ENCODE measurements at places on chromosomes 1 and 21.

DNA sequence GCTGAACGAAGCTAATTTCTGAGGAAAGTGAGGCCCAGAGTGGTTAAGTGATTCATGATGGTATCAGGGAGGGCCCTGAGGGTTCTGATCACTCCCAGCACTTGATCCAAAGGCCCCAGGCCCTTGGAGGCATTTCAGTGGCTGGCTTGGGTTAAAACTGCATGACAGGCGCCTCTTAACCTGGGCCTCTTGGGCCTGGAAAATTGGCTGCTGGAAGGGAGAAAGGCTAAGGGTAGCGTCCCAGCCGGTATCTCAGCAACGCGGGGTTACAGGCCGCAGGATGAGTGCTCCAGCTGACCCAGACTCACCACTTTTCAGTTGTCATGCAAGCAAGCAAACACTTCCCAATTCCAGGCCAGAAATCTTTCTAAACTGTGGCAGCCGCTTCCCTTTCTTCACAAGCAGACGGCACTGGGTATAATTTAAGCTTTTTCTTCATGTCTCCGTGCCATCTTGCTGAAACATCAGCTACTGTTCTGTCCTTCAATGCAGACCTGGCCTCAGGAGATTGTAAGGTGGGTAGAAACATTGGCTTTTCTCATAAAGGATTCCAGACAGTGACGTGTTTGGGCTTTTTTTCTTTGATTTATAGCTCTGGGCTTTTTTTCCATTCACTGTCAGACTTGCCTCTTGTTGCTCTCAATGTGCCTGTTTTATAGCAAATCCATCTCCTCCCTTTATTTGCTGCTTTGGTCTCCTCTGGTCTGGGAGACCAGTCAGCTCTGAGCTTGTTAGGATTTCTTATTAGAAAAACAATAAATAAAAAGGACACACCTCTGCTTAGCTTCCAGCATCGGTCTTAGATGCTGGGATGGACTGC, 229.1 kb downstream of the KCNJ6 start:
- no peak for DNase-seq

GRCh38 chr1:3261007-3261968, 192.3 kb downstream of the PRDM16 start:
- no peak for DNase-seq

DNA sequence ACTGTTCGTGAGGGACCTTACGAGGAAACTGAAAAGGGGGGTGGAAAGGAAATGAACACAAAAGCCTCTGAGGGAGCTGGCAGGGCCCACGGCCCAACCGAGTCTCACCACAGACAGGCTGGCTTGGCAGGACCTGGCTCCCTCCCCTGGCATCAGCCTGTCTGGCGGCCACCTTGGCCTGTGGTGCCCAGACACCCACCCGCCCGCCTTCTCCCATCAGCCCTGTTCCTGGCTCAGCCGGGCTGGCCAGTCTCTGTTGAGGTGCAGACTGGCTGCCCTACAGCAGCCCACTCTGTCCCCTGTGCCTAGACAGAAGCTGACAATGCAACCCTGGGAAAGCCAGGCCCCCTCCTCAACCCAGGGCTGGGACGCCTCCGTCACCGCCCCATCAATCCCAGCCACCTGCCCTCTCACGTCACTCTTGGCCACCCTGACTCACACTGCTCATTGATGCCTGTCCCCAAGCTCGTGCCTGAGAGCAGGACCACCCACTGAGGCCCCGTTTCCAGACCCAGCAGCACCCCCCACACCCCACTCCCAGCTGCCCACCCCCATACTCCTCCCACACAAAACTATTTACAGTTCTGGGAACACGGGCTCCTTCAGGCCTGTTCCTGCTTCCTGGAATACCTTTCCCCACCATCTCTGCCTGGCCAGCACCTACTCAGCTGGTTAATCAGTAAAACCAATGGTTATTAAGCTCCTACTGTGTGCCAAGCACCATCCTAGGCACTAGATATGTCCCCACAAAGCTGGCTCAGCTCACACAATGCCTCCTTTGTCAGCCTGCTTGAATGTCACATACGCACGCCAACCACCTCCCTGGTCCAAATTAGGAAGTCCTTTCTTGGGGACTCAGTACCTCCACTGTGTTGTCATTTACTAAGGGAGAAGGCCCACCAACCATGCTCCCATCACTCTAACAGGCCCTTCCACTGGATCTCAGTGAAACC, 22.7 kb downstream of the SDC3 start:
- no peak for DNase-seq

DNA sequence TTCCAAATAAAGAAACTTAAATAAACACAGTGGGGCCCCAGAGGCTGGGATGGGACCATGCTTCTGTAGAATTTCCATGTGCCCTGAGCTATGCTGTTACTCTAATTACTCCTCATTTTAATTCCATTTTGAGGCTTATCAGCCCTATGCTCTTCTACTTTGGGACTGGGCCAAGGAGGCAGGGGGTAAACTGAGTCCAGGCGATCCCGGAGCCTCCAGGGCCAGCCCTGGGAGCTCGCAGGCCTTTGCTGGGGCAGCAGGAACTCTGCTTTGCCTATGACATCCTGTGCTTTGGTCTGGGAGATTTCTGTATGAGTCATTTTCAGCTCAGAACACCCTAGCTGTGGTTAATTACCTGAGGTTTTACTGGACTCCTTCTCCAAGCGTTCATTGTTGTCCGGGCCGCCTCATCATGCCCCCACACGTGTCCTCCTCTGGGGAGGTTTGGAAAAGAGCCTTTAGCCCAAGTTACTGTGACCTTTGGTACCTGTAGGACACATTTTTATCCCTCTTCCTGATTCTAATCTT, 95.7 kb downstream of the RHOU start:
- DNase-seq = no peak

DNA sequence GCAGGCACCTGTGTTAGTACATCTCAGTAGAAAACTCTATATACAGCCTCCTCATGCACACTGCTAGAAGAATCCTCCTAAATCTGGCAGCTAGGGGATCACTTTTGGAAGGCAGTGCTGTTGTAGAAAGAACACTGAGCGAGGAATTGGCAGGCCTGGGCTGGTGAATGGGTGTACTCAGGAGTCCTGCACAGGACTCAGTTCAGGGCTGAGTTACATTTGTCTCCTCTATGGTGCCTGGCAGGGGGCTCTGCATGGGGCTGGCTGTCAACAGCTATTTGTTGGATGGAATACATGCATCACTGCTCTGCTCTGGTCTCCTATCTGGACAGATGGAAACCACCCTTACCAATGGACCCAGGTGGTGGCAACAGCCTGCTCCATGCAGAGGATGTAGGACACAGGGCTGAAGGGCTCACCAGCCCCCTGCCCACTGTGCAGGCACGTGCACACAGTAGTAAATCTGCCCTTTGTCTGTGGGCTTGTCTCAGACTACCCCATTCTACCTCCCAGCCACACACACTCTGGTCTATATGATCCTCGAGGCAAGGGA, 74.2 kb downstream of the LRIG2 start:
- DNase-seq = no peak

DNA sequence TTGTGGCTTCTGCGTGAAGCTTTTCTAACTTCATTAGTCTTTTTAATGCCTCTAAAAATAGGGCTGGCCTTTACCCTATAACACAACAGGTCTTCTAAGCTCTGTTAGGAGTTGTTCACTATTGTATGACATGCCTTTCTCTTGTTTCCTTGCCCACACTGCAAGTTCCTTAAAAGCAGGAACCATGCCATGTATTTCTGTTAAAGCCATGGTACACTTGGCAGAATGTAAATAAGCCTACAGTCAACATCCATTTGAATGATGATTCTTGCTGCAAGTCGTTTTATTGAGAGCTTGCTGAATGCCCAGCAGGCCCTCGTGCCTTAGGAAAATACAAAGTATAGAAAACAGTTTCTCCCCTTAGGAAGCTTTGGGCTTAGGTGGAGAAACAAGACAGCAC, 214.6 kb downstream of the DUSP10 start:
- no peak for DNase-seq

GRCh38 chr1:76759950-76760349, 107.3 kb upstream of the ST6GALNAC5 start:
- DNase-seq = no peak

DNA sequence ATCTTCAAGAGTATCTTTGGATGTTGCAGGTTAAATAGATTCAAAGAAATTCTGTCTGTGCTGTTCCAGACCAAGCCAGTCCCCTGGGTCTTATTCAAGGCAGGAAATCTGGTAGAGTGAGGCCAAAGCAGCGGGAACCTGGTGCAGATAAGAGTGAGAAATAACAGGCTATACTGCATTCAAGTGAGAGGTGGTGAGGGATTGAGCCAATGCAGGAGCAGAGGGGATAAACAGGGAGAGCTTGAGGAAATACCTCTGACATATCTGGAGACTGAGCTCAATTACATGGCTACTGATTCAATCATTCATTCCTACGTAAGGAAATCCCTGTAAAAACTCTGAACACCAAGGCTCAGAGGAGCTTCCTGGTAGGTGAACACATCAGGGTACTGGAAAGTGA, 17.2 kb upstream of the PSMA5 start:
- DNase-seq = no peak

- DNase-seq = no peak
Observed at GRCh38 chr1:225559902-225560301, 93.0 kb downstream of the ENAH start.

- DNase-seq = no peak
Observed at GRCh38 chr21:17738176-17738953, 80.8 kb downstream of the C21orf91 start.

DNA sequence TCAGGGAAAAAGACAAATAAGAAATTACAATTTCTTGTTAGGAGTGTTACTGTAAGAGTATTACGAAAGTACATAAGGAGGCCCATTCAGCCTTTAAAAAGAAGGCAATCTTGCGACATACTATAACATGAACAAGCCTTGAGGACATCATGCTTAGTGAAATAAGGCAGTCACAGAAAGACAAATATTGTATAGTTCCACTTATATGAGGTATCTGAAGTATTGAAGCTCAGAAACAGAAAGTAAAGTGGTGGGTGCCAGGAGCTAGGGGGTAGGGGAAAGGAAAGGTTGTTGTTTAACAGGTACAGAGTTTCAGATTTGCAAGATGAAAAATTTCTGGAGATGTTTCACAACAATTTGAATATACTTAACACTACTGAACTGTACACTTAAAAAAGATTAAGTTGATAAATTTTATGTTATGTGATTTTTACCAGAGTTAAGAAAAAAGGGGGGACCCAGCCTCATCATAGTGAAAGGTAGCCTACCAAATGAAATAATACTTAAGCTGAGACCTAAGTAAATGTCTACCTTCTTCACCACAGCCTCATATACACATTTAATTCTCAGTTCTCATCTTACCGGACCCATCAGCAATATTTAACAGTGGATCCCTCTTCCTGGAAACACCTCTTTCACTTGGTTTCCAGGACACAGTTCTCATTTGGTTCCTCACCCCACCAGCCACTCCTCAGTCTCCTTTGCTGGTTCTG, 19.5 kb downstream of the USP24 start:
- no peak for DNase-seq

DNA sequence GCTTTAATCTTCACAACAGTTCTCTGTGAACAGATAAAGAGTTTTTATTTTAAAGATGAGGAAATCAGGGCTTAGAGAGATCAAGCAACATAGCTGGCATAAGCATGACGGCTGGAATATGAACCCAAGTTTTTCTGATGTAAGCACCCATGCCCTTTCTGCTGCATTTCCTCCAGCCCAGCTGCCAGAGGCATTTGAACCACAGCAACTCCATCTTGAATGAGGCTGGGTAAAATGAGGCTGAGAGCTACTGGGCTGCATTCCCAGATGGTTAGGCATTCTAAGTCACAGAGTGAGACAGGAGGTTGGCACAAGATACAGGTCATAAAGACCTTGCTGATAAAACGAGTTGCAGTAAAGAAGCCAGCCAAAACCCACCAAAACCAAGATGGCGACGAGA, 90.0 kb downstream of the WDR64 start:
- no peak for DNase-seq

DNA sequence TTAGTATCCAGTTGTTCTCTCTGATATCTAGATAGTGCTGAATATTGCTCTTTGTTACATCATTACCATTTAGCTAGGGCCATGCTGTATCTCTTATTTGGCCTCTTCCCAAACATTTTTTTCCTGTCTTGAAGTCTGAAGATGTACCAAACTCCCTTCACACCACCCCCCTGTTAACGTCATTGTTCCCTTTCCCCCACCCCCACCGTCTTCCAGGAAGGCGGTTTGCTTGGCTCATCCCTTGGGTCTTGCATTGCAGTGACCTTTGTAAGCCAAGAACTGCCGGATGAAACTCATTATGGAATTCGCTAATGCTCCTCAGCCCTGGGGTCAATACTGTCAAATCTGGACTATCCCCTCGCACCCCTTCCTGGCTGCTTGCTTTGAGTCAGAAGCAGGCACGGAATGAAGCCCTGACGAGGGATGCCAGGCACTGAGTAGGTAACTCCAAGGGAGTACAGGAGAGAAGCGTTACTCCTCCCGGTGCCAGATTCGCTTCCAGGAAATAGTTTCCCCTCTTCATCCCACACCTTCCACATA, 283.1 kb downstream of the TM2D1 start:
- no peak for DNase-seq

DNA sequence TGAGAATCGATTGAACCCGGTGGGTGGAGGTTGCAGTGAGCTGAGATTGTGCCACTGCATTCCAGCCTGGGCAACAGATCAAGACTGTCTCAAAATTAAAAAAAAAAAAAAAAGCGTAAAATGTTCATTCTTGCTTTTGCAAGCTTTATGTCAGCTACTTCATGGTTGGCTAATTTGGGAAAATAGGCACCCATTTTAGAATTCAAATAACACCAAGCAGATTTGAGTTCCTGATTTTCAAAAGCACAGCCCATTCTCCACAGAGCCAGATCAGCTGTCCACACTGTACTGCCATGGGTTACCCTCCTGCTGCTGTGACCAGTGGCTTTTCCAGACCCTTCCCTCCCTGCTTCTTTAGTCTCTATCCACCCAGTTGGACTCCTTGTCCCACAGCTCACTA, 4.4 kb downstream of the THEM5 start:
- no peak for DNase-seq

- DNase-seq = no peak
Observed at GRCh38 chr1:7447093-7447492, 324.0 kb upstream of the VAMP3 start.

DNA sequence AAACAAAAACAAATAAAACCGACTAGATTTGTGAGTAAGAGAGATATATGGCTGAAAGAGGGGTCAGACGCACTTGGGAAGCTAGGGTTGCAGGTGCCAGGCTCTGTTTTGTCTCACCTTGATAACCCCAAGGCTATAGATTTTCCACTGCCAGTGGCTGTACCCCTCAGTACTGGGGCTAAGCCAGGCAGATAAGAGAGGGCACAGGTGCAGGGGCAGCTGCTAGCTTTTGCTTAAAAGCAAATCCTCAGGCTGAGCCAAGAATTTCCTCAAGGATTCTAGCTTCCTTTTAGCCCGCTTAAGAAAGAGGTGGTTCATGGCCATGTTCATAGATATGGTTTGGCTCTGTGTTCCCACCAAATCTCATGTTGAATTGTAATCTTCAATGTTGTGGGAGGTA, 57.9 kb downstream of the OVGP1 start:
- DNase-seq = no peak
